Skin of body (tissue), 3 donors: ENCODE measurements at places on chromosomes 12 and 14. TPM values are rescaled to one million over a fixed set of nuclear protein-coding genes. Genes with fewer than 3 reads are reported as not detected.

Gene FGFR1OP2
- total RNA-seq, result 55.8 TPM

Gene DIO2
- total RNA-seq, result 8.6 TPM

Gene TCL1A
- total RNA-seq, result 1.7 TPM

Gene ATP23
- 11.3 TPM for total RNA-seq

Gene CCDC175
- total RNA-seq, result not detected

Gene ETFBKMT
- total RNA-seq, result 2.2 TPM

Gene KNTC1
- 40.8 TPM for total RNA-seq

Gene OXA1L
- 52.7 TPM for total RNA-seq

Gene FAIM2
- 0.99 TPM for total RNA-seq

- DNase-seq, result no peak
Measured at GRCh38 chr14:33790996-33791395, 159.9 kb downstream of the EGLN3 start.

GRCh38 chr12:9741726-9742125 lies 8.8 kb upstream of the CLECL1 start:
- no peak for DNase-seq

DNA sequence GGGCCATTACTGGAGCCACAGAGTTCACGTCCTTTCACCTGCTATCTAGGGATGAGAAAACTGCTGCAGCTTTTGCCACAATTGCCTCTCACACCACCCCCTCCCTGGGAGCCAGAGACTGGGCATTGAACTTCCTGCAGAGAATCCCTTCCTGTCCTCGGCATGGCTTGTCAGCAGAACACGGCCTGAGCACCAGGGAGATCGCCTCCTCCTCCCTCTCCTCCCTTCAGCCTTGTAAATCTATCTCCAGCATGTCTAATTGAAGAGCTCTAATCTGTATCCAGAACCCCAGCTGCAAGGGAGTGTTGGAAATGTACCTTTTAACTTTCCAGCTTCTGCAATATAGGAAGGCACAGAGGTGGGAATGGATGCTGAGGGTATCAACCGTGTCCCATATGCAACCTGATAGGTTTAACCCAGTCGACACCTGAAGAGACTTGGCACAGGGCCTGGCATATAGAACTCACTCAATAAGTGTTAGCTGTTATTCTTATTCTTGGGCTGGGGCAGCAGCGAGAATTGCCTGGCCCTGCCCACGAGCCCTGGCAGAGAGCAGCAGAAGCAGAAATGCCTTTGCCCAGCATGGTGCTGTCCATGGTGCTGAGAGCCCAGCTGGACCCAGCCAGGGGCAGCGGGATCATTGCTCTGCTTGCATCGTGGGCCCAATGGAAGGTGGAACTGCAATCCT lies 26.8 kb downstream of the TMEM63C start:
- peak; percentile 15 for DNase-seq

DNA sequence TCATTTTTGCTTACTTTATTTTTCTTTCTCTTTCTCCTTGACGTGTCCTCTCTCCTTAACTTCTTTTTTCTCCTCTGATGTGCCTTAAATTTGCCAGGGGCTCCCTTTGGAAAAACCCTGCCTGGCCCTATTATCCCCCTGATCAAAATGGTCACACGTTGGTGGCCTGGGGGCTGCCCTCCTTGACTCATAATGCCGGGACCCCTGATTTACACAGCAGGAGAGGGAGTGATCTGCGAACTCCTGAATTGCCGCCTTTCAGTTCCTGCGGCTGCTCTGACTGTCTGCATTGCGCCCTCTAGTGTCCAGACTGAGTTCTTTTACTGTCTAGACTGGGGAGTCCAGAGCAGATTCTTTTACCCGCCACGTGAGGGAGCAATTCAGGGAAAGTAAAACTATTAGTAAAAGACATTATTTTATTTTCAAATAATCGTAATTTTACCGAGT lies 44.8 kb upstream of the GZMB start:
- DNase-seq, result peak; percentile 61

- DNase-seq, result no peak
Measured at GRCh38 chr14:77369285-77369684, 7.6 kb downstream of the TMED8 start.

GRCh38 chr14:96434040-96434439 lies 42.1 kb downstream of the AK7 start:
- no peak for DNase-seq

- no peak for DNase-seq
Measured at GRCh38 chr14:49484180-49484579, 102.0 kb downstream of the RPS29 start.

DNA sequence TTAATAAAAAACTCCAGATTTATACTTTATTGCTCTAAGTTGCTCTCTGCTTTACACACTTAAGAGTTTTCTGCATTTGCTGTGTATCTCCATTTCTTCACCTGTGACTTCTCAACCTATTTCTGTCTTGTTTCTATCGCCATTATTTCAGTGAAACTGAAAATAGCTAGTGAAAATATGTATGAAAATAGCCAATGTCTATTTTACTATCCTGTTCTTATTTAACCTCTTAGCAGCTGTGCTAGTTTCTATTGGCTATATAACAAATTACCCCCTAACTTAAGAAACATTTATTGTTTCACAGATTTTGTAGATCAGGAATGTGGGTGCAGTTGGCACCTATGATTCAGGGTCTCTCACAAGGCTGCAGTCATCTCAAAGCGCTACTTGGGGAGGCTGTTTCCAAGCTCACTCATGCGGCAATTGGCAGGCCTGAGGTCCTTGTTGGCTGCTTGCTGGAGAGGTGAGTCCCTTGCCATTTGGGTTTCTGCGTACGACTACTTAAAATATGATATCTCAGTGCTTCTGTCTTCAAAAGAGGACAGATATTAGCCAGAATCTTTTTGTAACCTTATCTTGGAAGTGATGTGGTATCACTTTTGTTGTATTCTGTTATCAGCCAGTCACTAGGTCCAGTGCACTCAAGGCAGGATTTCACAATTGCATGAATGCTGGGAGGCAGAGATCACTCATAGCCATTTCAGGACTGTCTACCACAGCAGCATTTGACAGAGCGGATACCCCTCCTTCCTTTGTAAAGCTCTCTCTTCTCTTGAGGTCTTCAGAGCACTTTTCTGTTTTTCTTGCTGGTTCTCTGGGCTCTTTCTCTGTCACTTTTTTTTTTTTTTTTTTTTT lies 7.2 kb downstream of the ERC1 start:
- DNase-seq, result no peak

- DNase-seq, result no peak
Measured at GRCh38 chr12:66573605-66574004, 105.3 kb downstream of the GRIP1 start.

- DNase-seq, result no peak
Measured at GRCh38 chr14:92348154-92348553, 25.2 kb downstream of the SLC24A4 start.

DNA sequence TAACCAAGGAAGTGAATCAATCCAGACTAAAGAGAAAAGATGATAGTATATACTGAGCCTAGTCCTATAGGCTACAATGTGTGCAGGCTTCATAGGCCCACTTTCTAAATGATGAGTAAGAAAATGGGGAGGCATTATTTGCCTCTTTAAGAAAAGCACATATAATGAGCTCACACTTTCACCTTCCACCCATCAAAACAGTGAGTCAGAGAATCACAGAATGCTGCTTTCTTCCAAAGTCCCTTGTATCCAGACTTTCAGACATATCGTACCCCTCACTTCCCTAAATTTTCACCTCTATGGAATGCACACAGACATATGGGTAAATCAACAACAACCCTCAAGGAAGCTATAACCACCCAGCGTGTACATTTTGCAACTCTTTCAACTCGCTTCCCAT lies 286.4 kb upstream of the PRKD1 start:
- no peak for DNase-seq

GRCh38 chr12:71721783-71722505 lies 32.7 kb upstream of the RAB21 start:
- no peak for DNase-seq

- no peak for DNase-seq
Measured at GRCh38 chr12:32273712-32274111, 125.6 kb upstream of the FGD4 start.

GRCh38 chr12:109093022-109093918 lies at the start of gene ALKBH2:
Gene ALKBH2, minus strand, starts transcription at chr12:109093472. Its CDS starts 686 bp downstream, at chr12:109092786.
- peak; percentile 91 for DNase-seq

DNA sequence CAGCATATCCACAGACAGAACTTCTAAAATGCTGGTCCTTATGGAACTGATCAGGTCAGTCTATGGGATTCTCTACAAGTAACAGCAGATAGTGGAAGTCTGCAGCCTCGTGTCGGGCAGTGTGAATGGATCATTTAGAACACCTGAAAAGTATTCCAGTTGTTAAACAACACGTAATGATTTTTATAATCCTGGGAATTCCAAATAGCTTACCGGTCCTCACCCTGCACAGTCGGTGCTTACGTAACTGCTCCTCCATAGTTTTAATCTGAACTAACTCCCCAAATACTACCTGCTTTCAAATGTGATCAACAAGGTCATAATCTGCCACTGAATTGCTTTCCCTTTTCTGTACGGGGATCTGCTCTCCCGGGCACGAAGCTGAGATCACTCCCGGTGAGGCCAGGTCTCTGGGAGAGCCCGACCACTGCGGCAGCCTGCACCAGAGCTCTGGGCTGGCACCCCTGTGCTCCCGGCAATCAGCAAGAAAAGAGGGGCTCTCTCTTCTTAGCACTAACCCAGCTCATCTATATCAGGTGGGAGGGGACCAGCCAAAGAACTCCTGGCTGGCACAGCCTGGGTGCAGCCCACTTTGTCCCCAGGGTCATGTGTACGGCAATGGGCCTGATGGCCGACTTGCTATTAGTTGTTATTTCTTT lies 157.0 kb downstream of the FOXN3 start:
- DNase-seq, result no peak

GRCh38 chr12:16094437-16094836 lies 183.0 kb downstream of the SLC15A5 start:
- DNase-seq, result no peak

- no peak for DNase-seq
Measured at GRCh38 chr12:29735604-29736003, 48.1 kb downstream of the TMTC1 start.

DNA sequence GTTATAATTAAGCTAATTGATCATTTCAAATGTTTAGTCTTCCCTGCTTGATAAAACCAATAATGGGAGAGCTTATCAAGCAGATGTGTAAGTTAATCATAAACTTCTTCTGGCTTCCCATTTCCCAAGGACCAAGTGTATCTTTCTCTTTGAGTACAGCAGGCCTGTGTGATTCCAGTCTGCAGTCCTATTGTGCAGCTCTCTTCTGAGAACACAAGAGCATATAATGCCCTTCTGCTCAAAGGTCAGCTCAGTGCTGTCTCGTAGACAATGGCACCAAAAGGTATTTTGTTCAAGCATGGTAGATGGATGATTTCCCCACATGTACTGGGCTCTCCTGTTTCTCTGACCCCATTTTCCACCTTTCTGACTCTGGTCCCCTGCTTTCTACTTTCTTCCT lies 101.8 kb upstream of the DYRK2 start:
- no peak for DNase-seq

DNA sequence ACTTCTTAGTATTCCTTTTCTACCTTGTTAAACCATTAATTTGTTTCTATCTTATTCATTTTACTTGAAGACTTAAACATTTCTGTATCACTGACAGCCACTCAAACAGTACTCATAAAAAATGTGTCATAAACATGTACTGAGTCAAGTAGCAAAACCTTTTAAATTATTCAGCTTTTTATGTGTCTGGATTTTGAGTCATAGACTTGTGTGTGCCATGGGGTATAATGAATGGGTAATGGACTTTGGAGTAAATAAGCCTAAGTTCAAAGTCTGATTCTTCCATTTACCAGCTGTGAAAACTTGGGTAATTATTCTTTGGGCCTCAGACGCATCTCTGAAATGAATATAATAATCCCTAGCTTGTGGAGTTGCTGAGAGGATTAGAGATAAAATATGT lies 199.0 kb downstream of the RAD51B start:
- DNase-seq, result no peak

DNA sequence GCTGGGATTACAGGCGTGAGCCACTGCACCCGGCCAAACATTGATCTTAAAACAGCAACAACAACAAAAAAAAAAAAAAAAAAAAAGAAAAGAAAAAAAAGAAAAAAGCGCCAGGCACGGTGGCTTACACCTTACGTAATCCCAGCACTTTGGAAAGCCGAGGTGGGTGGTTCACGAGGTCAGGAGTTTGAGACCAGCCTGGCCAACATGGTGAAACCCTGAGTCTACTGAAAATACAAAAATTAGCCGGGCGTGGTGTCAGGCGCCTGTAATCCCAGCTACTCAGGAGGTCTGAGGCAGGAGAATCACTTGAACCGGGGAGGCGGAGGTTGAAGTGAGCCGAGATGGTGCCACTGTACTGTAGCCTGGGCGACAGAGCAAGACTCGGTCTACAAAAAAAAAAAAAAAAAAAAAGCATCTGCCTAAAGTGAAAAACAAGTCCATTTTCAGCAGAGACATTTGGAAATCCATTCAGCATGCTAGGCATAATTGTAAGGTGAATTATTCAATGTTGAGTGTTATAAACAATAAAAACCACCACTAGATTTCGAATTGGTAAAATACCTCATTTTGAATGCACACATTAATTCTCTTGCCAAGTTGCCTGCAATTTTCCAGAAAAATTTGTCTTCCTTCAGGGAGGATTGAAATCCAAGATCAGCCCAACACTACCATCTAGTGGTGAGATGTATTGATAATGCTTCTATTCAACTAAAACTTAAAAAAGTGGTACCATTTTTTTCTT lies 8.0 kb upstream of the CERS5 start:
- peak; percentile 72 for DNase-seq

- DNase-seq, result no peak
Measured at GRCh38 chr14:33610121-33610520, 340.8 kb downstream of the EGLN3 start.

- DNase-seq, result no peak
Measured at GRCh38 chr14:102055181-102055901, 31.5 kb downstream of the HSP90AA1 start.

GRCh38 chr12:104138797-104139152 lies 765 bp upstream of the NFYB start:
- DNase-seq, result peak; percentile 21

DNA sequence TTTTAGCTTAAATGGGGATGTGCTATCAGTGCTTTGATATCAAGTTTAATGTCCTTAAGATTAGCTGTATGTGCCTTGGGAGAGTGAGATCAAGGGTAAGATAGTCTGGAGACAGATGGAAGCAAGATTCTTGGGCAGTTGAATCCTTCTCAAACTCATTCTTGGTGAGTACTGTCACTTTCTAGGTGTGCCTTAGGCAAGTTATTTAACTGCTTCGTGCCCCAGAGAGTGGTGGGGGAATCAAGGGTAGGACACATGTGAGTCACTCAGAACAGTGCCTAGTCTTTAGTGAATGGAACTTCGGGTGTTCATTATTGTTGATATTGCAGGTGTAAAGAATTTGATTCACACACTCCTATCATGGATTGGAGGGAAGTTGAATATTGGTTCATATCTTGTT lies 803.7 kb downstream of the DIO2 start:
- no peak for DNase-seq

GRCh38 chr12:129873111-129873832 lies 30.6 kb downstream of the TMEM132D start:
- no peak for DNase-seq

GRCh38 chr14:23321572-23322547 lies 603 bp downstream of the PABPN1 start:
- DNase-seq, result no peak

- DNase-seq, result no peak
Measured at GRCh38 chr12:47302111-47302671, 222.4 kb upstream of the AMIGO2 start.
